Fibroblast of skin of scalp (primary cell): ENCODE measurements at places on chromosomes 5 and 9.
A peak's percentile ranks its signal among the peaks of the same experiment; 100 is the strongest.

GRCh38 chr5:36418152-36418979 is 116.7 kb upstream of the RANBP3L start:
- DNase-seq, result no peak

- DNase-seq, result no peak
These were observed 186.3 kb downstream of the ZNF462 start for GRCh38 chr9:107049046-107049802.

GRCh38 chr9:121818841-121819427 is 167.5 kb downstream of the DAB2IP start:
- no peak for DNase-seq

- DNase-seq, result no peak
These were observed 55.1 kb upstream of the LVRN start for GRCh38 chr5:115907177-115907576.

DNA sequence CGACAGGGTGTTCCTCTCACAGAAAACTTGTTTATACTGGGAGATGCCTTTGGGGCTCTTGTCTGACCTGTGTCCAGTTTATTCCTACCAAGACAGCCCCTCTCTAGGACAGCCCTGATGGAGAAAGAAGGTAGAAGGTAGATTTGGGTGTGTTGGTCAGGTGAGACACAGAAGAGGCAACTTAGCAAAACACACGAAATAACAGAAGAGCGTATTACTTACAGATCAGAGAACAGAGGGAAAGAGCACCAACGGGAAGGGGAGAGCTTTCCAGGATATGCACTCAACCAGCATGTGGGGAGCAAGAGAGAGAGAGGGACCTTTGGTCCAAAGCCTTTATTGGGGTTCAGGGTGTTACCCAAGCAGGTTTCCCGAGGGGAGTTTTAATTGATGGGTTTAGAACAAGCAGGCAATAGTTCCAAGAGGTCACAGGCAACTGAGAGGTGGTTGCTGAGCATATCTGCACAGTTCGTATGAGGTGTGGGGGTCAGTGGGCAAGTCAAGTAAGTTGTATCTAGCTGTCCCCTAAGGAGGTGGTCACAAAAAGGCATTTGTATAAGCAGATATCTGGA is 31.8 kb downstream of the BAAT start:
- DNase-seq, result no peak

DNA sequence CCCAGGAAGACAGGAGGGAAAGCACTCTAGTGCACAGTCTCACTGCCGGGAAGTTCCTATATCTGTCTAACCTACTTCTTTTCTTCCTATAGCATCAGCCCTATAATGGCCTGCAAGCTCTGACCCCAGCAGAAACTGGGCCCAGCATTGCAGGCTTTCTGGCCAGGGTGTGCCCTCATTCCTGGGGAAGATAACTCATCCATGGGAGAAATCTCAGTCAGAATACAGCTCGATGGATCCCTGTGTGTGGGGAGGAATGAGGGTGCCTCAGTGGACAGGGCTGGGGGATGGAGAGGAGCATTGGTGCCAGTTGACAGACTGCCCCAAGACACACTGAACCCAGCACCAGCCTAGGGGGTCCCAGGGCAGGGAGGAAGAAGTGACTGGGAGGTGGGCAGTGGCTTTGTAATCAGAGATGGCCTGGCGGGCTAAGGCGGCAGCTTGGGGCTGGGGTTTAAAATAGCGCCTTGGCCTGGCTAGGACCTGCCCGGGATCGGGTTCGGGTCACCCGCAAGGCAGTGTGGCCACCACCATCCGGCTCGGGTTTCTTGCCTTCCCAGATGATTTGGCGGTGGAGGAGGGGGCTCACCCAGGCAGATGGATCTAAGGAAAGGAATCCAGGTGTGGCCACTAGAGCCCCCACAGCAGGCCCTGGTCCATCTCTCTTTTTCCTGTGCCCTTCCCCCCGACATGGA is 7.6 kb upstream of the CXXC5 start:
- DNase-seq, result no peak

DNA sequence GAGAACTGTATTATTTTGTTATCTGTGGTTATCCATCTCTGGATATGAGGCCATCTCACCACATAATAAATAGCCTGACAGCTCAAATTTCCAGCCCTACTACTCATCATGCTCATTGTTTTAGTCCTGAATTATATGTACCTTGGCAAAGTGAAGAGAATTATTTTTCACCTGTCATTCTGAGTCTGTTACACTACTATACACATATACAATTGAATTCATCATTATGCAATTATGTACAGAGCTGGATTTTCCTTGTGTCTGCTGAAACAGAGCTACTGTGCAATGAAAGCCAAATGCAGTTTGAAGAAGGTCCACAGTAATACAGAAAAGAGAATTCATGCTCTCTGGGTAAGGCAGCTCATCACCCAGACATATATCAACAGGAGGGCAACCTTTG is 28.5 kb downstream of the ESM1 start:
- DNase-seq, result no peak

DNA sequence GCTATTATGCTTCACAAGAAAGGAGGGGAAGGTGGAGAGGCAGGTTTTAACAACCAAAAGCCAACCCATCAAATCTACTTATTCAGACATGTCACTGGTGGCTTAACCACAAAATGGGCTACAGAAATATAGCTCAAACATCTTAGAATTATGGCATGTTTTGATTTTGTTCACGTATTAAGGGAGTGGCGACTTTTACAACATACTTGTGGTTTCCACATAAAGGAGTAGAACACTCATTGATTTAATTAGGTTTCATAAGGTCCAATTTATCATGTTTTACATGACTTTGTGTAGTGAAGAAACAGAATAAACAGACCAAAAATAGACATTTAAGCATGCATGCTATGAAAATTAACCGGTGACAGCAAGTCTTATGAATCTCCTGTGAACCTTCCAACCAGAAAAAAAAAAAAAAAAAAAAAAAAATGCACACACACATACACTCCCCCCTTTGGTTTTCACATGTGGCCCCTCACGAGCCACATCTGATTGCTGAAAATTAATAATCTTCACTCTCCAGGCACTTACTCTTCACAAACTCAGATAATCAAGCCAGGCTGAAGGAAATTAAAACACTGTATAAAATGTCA is 5.4 kb downstream of the ZNF608 start:
- peak; percentile 86 for DNase-seq

- no peak for DNase-seq
These were observed 1881.5 kb downstream of the EFNA5 start for GRCh38 chr5:105789246-105789645.

DNA sequence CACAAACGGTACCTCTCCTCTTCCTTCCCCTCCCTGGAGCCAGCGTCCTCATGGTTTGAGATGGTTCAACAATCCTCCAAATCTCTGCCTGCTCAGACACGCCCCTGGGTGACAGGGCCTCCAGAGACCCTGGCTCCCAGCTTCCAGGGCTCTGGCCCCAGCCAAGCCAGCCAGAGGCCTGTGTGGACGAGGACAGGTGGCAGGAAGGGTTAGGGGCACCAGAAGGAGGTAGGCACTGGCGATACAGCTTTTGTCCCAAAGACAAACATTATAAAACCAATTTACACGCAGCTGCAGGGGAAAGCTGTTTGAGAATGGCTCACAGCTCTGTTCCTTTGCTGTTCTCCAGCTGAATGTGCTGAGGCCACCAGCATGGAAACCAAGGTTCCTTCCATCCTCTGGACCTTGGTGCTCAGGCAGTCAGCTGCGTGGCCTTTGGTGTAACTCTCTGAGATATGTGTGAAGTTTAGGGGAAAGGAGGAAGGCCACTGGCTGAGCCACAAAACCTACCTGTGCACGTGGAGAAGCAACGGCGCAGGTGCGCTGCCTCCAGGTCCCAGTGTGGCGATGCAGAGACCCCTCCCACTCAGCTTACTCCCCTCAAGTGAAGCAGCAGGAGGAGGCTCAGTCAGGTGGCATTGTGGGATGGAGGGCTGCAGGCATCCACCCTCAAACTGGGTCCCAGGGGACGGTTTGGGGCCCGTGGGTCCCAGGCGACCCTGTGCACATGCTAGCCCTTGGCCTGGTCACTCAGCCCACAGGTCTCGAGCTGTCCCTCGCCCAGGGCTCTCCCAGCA is 4.3 kb upstream of the QRFP start:
- no peak for DNase-seq

GRCh38 chr5:67619235-67619634 is 422.6 kb upstream of the CD180 start:
- DNase-seq, result no peak

- peak; percentile 85 for DNase-seq
These were observed 32.9 kb downstream of the PRRX2 start for GRCh38 chr9:129698254-129698757.

- peak; percentile 47 for DNase-seq
These were observed 1.2 kb upstream of the SQSTM1 start for GRCh38 chr5:179819296-179820126.

GRCh38 chr9:105127863-105128220 is 116.6 kb upstream of the SLC44A1 start:
- DNase-seq, result no peak

- DNase-seq, result no peak
These were observed 348.2 kb downstream of the ZSWIM6 start for GRCh38 chr5:61680247-61680646.

- DNase-seq, result no peak
These were observed 7.4 kb downstream of the BRD3OS start for GRCh38 chr9:134032456-134033222.

GRCh38 chr5:39519079-39519478 is 94.3 kb upstream of the DAB2 start:
- DNase-seq, result peak; percentile 64

DNA sequence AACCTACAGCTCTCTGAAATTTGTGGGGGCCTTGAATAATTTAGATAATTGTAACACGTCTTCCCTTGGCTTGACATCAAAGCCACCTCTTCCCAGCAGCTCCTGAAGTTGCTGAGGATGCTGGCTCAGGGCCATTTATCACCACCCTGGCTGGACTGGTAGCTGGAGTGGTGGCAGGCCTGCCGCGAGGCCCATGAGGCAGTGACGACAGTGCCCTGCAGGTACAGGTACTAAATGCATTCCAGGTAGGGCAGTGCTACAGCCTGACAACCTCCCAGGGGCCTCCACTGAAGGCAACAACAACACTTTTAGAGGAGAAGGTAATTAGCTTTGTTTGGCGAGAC is 270.2 kb upstream of the KLF4 start:
- DNase-seq, result no peak

GRCh38 chr9:89743573-89744254 is 138.9 kb downstream of the GADD45G start:
- no peak for DNase-seq

- no peak for DNase-seq
These were observed 8.5 kb upstream of the ACSL6 start for GRCh38 chr5:132019857-132020555.

DNA sequence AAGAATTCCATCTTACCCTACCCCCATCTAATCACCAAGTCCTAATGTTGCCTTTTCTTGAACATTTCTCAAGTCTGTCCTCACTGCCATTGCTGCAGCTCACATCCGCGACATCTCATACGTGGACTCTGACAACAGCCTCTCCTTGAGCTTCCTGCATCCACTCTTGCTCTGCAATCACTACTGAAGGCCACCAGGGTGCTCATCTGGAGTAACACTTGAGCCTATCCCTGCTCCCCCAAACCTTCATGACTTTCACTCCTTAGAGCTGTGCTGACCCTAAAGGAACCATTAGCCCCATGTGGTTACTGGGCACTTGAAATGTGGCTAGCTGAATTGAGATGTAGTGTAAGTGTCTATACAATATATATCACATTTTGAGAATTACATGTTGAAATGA is 46.4 kb upstream of the CTXN3 start:
- no peak for DNase-seq

DNA sequence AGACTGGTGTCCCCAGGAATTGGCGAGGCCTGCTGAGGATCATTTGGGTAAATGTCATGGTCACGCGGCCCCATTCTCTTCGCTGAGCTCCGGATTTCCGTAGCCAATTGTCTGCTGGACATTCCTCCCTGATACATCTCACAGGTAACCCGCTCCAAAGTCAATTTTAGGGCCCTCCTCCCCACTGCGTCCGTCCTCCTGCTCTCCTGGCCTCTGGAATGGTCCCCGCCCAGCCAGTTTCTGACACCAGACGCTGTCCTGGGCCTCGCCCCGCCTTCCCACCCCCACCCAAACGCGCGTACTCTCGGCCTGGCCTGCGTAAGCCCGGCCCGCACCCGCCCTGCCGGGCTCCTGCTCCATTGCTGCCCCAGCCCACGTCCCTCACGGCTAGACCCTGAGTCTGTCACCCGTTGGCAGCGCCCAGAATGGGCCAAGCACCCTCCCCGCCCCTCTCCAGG is 202.0 kb downstream of the AUH start:
- no peak for DNase-seq

- no peak for DNase-seq
These were observed 18.9 kb downstream of the OGN start for GRCh38 chr9:92385477-92385876.

DNA sequence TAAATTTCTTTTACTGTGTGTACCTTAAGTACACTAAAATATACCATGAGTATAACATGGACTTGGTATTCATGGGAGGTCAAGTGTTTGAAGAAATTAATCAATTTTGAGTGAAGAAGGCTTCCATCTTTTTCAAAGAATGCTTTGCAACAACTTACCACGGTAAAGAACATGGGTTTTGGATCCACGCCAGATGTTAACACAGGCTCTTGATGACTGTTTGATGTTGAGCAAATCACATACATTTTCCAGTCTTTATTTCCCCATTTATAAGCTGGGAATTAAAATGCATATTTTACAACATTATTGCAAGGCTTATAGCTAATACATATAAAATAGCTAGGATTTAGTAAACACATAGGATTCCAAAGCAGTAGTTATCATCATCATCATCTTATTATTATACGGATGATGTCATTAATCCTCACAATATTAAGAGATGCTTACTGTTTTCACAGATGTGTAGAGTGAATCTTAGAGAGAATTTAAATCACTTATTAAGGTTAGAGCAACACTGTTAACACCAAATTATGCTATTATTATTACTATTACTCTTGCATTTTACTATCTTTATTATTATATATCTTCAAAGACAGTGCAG is 362.0 kb downstream of the PRELID2 start:
- no peak for DNase-seq

- peak; percentile 78 for DNase-seq
These were observed 284.8 kb downstream of the PDE4D start for GRCh38 chr5:59608745-59609144.

- DNase-seq, result no peak
These were observed 3.2 kb downstream of the TEK start for GRCh38 chr9:27112235-27112634.

GRCh38 chr5:120614531-120615180 is 150.6 kb downstream of the PRR16 start:
- DNase-seq, result peak; percentile 85
